Activated CD4-positive, alpha-beta T cell treated with anti-CD3 and anti-CD28 coated beads, Interleukin-2, amount 50 U/mL, for 1 hour (primary cell): ENCODE measurements at places on chromosomes 5 and 9.

DNA sequence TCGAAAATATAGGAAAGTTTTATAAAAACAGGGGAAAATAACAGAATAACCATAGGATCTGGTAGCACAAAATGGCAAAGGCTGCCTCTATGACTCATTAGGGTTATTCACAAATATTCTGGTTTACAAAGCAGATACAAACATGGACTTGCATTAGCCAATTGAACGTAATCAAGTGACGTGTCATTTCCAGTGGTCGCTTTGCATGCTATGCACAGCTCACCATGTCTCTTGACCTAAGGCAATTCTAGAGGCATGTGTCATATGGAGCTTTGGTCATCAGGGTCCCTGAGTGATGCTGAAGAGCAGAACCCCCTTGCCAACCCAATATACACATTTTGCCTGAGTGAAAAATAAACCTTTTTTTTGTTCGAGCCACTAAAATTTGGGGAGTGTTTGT, 158.8 kb downstream of the TMEM161B start:
- no peak for DNase-seq

- no peak for DNase-seq
These were observed 44.3 kb downstream of the CYSTM1 start for GRCh38 chr5:140219068-140219991.

GRCh38 chr9:35318741-35319140, 156.9 kb downstream of the UNC13B start:
- no peak for DNase-seq

GRCh38 chr5:77741608-77742007, 34.5 kb downstream of the TBCA start:
- no peak for DNase-seq

GRCh38 chr5:82154776-82155175, 123.4 kb downstream of the RPS23 start:
- DNase-seq: no peak

GRCh38 chr9:110047955-110048402, 160.0 kb downstream of the C9orf152 start:
- no peak for DNase-seq

DNA sequence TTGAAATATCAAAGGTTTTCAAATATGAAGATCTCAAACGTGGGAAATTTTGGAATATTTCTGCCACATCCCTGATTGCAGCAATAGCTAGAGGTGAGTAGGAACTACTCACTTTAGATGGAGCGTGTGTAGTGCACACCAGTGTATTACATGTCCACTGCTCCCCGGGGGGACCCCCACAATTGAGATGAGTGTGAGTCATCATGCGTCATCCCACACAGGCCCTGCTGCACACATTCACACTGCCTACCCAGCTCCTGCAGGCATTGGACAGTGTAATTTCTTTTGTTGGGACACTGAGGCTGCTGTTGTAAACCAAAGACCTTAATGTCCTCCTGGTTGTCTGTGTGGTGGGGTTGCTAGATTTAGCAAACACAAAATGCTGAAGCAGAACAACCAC, 280.0 kb downstream of the GAS1 start:
- no peak for DNase-seq

DNA sequence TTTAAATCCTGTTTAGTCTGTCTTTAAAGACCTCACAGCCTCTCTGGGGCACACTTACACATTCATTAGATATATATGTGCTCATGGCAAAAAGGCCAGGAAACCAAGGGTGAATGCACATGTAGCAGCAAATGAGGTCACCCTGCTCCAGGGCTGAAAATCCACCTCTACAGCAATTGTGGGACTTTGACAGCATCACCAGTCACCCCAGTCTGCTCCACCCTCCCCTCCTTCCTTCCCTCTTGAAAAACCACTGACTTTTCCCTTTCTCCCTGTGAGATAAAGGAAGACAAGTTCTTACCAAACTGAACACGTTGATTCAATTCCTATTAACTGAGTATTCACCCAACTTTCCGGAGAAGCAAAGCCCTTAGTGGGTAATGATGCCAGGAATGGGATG, 15.2 kb upstream of the SH3RF2 start:
- DNase-seq: no peak

DNA sequence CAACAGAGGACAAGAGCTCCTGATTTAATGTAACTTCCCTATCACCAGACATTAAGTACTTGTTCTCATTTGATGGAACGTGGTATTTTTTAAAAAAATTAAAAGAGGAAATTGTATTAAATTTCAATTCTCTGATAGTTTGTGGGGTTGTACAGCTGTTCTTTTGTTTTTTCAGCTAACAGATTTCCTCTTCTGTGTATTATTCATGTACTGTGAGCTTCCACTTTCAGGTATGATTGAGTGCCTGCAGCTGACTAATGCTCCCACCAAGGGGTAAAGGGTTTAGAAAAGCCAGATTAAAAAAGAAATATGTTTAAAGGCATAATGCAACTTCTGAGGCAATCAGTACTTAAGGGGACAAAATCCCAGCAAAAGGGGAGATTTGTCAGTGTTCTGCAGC, 117.7 kb upstream of the ACTBL2 start:
- no peak for DNase-seq

- DNase-seq: no peak
These were observed 1.9 kb downstream of the MLANA start for GRCh38 chr9:5892456-5893133.

DNA sequence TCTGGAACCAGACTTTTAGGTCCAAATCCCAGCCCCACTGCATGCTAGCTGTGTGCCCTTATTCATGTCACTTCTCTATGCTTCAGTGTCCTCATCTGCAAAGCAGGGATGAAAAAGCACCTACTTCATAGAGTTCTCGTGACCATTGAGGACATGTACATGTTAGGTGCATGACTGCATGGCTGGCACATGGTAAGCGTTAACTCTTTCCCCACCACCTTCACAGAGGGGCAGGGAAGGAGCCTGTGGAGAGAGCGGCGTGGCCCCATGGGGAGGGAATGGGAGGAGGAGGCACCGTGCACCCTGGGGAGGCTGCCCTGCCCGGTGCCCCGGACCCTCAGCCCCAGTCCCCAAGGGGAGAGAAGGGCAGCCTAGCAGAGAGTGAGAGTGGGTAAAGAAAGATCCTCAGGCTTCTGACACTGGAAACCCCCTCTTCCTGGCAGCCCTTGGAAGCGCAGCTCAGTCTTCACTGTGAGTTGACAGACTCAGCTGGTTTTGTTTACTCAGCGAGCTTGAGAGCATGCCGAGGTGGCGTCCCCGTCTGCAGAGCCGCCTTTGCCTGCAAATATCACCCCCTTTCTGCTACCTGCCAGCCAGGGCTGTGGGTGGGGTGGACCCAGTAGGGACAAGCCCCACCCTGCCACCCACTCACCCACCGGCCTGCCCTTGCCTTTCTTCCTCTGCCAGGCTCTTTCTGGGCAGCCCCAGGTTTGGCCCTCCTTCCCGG, 10.6 kb upstream of the ANGPTL2 start:
- DNase-seq: no peak
